Progenitor cell of endocrine pancreas (in vitro differentiated cells): ENCODE measurements at places on chromosomes 2 and 18.

GRCh38 chr2:10014418-10015190 is 28.7 kb upstream of the KLF11 start:
- no peak for DNase-seq

DNA sequence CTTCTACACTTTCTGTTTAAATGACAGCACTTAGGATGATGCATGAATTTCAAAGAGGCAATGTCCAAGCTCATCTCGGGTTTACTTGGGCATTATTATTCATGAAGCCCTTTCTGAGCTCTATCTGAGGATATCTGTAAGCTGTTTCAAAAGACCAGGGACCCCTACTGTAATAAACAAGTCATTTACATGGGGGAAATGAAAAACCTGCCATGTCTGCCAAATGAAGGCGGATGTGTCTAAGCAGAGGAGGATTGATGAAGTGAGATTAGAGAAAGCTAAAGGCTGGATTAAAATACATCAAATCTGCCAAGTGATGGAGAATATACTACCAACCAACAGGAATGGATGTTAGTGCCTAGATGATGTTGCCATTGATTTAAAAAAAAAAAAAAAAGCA is 64.5 kb downstream of the SUCLG1 start:
- DNase-seq, result no peak

GRCh38 chr2:112725545-112726457 is 5.0 kb downstream of the NT5DC4 start:
- DNase-seq, result no peak

DNA sequence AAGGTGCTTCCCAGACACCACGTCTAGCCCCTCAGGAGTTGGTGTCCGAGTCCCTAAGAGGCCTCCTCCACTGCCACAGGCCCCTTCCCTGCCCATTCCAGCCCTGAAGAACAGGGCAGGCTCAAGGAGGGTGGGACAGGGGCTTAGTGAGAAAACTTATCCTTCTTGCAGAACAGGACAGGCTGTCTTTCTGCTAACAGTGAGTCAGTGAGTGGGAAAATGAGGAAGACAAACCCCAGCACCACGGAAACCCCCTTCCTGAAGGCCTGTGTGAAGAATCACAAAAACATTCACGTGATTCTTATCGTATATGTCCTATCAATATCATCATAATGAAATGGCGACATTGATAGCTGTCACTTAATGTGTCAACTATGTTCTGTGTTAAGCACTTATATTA is 9.8 kb downstream of the FZD7 start:
- DNase-seq, result no peak

- DNase-seq, result no peak
Measured at GRCh38 chr2:156003780-156004179, 328.7 kb downstream of the NR4A2 start.

DNA sequence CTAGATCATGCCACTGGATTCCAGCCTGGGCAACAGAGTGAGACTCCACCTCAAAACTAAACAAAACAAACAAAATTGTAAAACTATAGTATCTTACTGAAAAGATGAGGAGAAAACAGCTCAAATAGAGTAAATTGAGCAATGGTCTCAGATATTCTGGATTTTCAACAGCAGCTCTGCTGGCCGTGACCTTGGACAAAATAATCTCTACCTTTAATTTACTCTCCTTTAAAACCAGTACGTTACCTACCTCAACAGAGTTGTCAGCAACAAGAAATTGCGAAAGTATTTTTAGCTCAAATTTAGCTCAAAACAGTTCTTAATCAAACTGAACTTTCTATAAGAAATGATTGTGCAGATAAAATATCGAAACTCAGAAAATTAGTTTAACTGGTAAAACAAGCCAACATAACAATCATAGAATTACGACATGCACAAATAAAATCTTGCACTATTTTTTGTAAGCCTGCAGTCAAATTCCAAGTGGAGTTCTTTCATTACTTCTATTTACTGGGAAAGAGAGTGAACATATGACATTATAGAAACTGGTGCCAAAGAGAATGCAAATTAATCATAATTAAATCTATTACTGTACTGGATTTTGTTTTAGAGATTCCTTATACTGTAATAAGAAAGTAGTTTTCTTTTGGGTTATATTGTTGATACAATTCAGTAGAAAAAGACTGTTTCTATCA is 40.8 kb downstream of the TRIP12 start:
- no peak for DNase-seq

DNA sequence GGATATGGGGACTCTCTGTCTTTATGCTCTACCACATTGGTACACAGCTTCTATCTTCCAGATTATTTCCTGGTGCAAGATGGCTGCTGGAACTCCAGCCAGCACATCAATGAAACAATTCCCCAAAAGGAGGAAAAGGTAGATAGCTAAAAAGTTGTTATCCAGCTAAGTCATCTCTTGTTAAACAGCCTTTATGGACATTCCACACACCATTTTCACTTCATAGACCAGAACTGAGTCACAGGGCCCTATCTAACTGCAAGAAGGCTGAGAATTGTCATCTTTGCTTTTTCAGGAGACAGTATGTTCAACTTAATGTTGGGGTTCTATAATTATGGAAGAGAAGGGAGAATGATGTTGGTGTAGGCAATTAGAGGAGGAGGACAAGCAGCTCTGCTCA is 133.3 kb upstream of the NOSTRIN start:
- DNase-seq, result no peak

DNA sequence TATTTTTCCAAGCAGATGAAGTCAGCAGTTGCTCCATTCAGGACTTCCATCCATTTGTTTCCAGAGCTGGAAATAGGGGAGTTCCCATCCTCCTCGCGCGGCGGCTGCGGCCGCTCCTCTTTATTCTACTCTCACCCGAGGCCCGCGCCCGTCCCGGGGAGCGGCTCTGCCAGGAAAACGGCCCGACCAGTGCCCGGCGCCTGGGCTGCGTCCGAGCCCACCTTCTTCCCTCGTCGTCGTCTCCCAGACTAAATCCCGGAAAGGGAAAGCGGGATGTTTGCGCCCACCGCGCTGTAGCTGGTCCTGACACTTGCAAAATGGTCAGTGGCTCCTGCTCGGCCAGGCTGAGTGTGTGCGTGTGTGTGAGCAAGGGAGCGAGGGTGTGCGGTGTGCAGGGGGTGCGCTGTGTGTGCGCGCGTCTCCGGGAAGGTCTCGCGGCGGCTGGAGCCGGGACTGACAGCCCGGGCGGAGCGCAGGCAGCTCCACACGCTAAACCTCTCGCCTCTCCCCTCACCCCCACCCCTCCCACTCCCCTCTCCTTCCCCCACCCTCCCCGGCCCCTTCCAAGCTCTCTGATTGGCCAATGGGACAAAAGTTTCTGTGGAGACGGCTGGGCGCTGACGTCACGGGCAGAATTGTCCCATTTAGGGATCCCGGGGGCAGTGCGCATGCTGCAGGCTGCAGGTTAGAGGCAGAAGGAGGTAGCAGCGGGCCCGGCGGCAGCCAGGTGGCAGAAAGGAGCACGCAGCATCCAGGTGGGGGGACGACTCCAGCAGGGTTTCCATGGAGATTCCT is at the start of gene NOL4:
TSS of gene NOL4 (minus strand) at position 491 of the 795 bp plus-strand sequence. CDS start 1,660 bp downstream, outside the sequence.
- peak; percentile 89 for DNase-seq

- no peak for DNase-seq
Measured at GRCh38 chr2:231395188-231396057, at the start of gene B3GNT7. TSS of gene B3GNT7 (plus strand) at chr2:231395710. CDS start at chr2:231395804, 94 bp downstream.

DNA sequence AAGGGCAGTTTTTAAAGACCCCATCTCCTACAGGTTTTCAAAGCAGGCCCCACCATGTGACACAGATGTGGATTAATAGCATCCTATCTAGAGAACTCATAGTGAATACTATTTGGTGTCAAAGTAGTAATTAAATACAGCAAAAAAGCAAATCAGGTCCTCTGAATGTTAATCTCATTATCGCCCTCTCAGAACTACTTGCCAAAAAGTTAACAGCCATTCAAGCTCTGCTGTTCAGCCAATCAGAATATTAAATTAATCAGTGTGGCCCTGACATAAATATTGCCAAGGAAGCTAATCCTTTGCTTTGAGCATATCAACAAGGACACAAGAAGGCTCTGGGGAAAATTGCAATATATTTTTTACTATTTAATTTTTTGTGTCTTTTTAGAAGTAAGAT is 428.9 kb upstream of the SOX11 start:
- no peak for DNase-seq

DNA sequence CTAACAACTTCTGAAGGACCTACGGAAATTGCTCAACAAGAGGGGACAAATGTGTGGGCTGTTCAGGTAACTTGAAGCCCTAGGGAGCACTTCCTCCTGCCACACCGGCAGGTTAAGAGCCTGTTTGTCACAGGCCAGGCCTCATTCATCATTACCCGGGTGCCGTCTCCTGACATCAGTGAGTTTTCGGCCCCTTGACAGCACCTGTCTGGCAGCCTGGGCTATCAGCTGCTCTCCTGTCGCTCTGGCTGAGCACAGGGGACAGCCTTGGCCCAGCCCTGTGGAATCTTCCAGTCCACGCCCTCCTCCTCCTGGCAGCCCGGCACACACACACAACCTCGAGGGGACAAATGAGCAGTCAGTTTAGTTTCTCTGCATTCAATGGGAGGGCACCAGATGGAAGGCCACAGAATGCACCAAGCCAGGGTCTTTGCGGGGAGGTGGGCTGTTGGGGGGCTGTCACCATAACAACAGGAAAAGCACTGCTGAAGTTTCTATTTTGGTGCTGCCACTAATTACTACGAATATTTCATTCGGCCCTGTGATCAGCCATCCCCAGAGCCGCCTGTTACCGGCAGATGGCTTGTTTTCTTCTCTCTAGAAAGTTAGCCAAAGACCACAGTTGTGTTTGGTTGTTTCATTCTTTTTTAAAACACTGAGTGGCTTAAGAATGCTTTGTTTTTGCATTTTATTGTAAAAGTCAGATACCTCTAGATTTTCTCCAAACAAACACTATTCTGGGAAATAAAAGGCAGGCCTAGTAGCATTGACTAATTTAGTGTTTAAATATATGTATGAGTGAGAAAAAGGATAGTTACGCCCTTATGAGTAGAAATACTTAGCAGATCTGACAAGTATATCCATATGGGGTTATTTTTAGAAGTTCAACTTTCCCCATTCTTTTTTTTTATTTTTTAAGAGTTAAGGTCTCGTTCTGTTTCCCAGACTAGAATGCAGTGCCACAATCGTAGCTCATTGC is 189.9 kb upstream of the NDUFV2 start:
- DNase-seq, result no peak

DNA sequence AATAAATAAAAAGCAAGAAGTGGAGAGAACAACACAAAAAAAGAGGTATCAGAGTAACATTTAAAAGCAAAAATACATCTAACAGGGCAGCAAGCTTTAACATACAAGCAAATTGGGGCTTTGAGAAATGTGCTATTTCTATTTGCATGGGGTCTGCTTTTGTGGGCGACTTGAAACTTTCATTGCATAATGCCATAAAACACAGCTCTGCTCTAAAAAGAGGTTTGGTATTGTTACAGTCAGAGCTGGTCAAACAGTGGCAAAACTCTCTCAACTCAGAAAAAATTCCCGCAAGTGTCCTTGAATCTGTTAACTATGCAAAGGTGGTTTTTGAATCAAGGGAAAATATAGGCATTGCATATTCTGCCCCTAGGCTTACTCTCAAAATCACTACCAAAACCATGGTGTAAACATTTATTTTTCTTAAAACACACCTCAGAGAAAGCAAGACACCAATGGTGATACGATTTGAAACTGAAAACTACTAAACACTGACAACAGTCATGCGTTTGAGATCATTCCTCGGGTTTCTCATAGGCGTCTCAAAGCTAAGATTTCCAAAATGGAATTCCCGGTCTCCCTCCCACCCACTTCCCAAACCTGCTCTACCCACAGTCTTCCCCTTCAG is 45.5 kb downstream of the RNF152 start:
- no peak for DNase-seq
